Activated naive CD4-positive, alpha-beta T cell treated with anti-CD3 and anti-CD28 coated beads for 36 hours (primary cell): ENCODE measurements at places on chromosomes 16 and 17. TPM values are rescaled to one million over a fixed set of nuclear protein-coding genes. Genes with fewer than 3 reads are reported as not detected.

DNA sequence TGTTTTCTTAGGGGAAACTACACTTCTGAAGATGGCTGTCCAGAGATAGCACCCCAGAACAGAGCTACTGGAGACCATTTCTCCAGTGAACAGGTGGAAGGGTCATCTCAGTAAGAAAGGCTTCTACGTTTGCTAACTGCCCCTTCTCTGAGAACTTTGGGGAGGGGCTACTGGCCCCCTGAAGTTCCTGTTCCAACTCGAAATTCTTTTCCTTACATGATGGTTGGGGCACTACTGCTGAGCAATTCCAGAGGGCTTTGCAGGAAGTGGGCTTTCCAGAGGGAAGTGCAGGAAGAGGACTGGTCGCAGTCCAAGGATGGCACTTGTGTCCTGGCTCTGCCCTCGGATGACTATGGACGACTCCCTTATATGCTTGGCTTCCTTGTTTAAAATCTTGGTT is 31.2 kb downstream of the TOM1L2 start:
- no peak for DNase-seq
- H3K36me3 ChIP-seq: no peaks in the 10 kb centered on the region
- H3K27ac ChIP-seq: no peak overlapping the region
- no peak overlapping the region for H3K4me3 ChIP-seq

Gene EPN3
- not detected for total RNA-seq

GRCh38 chr17:55601874-55602364 is 90.7 kb upstream of the SMIM36 start:
- no peak overlapping the region for H3K27ac ChIP-seq
- no peaks in the 10 kb centered on the region for H3K36me3 ChIP-seq
- peak; percentile 54 for DNase-seq
- no peak overlapping the region for H3K4me3 ChIP-seq

Gene TBC1D3D
- total RNA-seq: 0.26 TPM

GRCh38 chr17:16215002-16215272 is 397 bp downstream of the NCOR1 start:
- peak; percentile 35 for DNase-seq
- peaks cover 44% of the 10 kb centered on the region for H3K4me1 ChIP-seq
- H3K27me3 ChIP-seq: no peaks in the 10 kb centered on the region
- H3K27ac ChIP-seq: peak overlapping the region; percentile 86
- H3K36me3 ChIP-seq: peaks cover 2% of the 10 kb centered on the region

GRCh38 chr17:59399914-59400313 is 68.5 kb downstream of the YPEL2 start:
- H3K4me1 ChIP-seq: no peaks in the 10 kb centered on the region
- H3K27ac ChIP-seq: no peak overlapping the region
- no peak for DNase-seq
- H3K4me3 ChIP-seq: no peak overlapping the region
- H3K36me3 ChIP-seq: peaks cover 5% of the 10 kb centered on the region

Gene MYH8
- not detected for total RNA-seq

DNA sequence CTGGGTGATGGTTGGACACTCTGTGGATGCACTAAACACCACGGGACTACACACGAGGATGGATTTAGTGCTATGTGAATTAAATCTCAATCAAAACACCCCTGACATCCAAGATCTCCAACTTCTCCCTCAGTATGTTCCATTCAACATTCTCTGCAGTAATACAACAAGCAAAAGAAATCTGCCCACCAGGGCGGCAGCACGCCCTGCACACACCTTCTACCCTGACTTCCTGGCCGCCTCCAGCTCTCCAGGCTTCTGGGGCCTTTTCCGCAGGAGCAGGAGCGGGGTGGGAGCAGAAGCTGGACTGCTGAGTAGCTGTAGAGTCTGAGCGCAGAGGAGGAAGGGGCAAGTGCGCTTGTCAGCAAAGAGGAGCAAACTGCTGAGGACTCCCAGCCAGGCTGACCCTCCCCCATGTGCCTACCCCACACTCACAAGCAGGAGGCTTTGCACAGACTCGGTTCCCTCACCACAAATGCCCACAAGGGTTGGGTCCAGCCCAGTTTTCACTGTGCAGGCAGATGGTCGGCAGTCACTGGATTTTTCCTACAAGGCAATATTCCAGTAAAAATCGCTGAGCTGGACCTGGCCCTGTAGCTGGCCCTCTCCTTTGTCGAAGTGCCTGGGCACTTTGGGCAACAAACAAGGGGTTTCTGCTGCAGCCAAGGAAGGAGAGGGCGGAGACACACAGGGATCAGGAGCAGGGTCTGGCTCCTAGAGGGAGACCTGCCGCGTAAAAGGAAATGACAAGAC is 22.8 kb downstream of the ZDHHC7 start:
- no peaks in the 10 kb centered on the region for H3K27me3 ChIP-seq
- peaks cover 12% of the 10 kb centered on the region for H3K4me1 ChIP-seq
- no peak for DNase-seq

Gene LRRC37A
- total RNA-seq: 3.5 TPM

Gene HOXB4
- total RNA-seq: 2.3 TPM

GRCh38 chr17:36214918-36215317 is 4.1 kb downstream of the CCL4L2 start:
- no peak overlapping the region for H3K4me3 ChIP-seq
- H3K27me3 ChIP-seq: peaks cover 23% of the 10 kb centered on the region
- DNase-seq: no peak
- H3K4me1 ChIP-seq: no peaks in the 10 kb centered on the region
- H3K27ac ChIP-seq: no peak overlapping the region

GRCh38 chr17:57943645-57944044 is 11.6 kb downstream of the CUEDC1 start:
- DNase-seq: no peak
- peaks cover 3% of the 10 kb centered on the region for H3K27me3 ChIP-seq
- peaks cover 31% of the 10 kb centered on the region for H3K4me1 ChIP-seq
- H3K27ac ChIP-seq: no peak overlapping the region
- H3K36me3 ChIP-seq: no peaks in the 10 kb centered on the region

- H3K27ac ChIP-seq: no peak overlapping the region
- H3K4me1 ChIP-seq: peaks cover 5% of the 10 kb centered on the region
- no peak for DNase-seq
- H3K4me3 ChIP-seq: no peak overlapping the region
- H3K36me3 ChIP-seq: peaks cover 30% of the 10 kb centered on the region
Measured at GRCh38 chr16:14668556-14669223, 25.4 kb downstream of the PLA2G10 start.

- no peak overlapping the region for H3K27ac ChIP-seq
- H3K27me3 ChIP-seq: no peaks in the 10 kb centered on the region
- H3K4me3 ChIP-seq: no peak overlapping the region
Measured at GRCh38 chr16:66810391-66810790, 9.0 kb upstream of the TERB1 start.

- no peak for DNase-seq
- H3K36me3 ChIP-seq: no peaks in the 10 kb centered on the region
- no peak overlapping the region for H3K27ac ChIP-seq
- peaks cover 46% of the 10 kb centered on the region for H3K27me3 ChIP-seq
- peak overlapping the region; percentile 79 for H3K4me3 ChIP-seq
- peaks cover 17% of the 10 kb centered on the region for H3K4me1 ChIP-seq
Measured at GRCh38 chr16:73056921-73057290, 9.0 kb upstream of the ZFHX3 start.

DNA sequence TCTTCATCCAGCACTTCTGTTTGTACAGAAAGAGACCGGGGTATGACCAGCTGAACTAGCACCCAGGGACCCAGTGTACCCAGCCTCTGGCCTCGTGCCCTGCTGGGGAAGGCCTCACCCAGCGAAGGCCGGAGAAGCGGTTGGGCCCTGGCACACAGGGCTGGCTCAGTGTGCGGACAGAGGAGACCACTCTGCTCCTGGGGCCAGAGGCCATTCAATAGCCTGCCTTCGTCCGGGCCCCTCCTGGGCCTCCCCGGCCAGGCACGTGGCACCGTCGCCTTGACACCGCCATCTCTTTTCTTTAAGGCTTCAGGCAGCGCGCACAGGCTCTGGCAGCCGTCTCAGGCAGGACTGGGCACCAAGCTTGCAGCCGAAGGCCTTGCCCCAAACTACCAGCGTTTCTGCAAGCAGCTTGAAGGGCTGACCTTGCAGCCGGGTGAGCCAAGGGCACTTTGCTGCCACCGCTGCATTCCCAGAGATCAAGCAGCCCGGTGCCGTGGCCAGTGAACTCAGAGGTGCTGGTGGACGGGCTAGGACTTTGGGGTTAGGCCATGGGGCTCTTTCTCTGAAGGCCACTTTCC is 8.0 kb downstream of the TAX1BP3 start:
- no peaks in the 10 kb centered on the region for H3K27me3 ChIP-seq
- H3K4me3 ChIP-seq: no peak overlapping the region

DNA sequence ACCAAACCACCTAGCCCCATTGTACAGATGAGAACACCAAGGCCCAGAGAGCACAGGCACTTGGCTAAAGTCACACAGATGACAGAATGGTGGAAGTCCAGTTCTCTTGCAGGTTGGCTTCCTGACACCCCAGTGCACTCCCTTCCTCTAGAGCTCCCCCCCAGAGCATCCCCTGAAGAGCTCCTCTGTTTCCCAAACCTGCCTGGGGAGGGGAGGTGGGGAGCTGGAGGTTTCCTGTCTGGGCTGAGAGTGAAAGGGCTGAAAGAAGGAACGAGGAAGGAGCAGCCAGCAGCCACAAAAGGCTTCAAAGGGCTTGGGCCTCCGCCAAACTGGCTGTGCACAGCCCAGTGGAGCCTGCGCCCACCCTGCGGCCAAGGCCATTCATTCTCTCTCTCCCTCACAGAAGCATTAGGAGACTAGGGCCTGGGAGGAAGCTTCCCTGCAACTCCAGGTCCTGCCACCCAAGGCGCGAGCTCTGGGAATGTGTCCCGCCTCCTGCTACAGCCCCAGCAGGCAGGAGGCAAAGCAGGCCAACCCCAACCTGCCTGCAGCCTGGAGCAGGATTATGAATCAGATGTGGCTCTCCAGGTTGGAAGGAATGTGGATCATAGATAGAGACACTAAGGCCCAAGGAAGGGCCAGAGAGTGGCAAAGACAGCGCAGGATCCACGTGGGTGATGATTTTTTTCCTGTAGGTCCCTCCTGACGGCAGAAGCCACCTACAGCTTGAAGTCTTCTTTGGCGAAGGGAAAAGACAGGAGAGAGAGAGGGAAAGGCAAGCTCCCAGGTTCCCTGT is 913 bp downstream of the SLC13A5 start:
- peaks cover 16% of the 10 kb centered on the region for H3K4me1 ChIP-seq
- DNase-seq: no peak
- H3K36me3 ChIP-seq: no peaks in the 10 kb centered on the region
- H3K27me3 ChIP-seq: peaks cover 49% of the 10 kb centered on the region

Gene TOP2A
- 416 TPM for total RNA-seq

- H3K36me3 ChIP-seq: no peaks in the 10 kb centered on the region
- no peaks in the 10 kb centered on the region for H3K27me3 ChIP-seq
- H3K27ac ChIP-seq: no peak overlapping the region
- peaks cover 23% of the 10 kb centered on the region for H3K4me1 ChIP-seq
- DNase-seq: no peak
Measured at GRCh38 chr17:4488989-4489595, 9.6 kb upstream of the SPNS2 start.

- DNase-seq: no peak
- H3K36me3 ChIP-seq: no peaks in the 10 kb centered on the region
- H3K27me3 ChIP-seq: no peaks in the 10 kb centered on the region
- H3K4me3 ChIP-seq: no peak overlapping the region
Measured at GRCh38 chr17:75096082-75096625, 8.4 kb downstream of the SLC16A5 start.

DNA sequence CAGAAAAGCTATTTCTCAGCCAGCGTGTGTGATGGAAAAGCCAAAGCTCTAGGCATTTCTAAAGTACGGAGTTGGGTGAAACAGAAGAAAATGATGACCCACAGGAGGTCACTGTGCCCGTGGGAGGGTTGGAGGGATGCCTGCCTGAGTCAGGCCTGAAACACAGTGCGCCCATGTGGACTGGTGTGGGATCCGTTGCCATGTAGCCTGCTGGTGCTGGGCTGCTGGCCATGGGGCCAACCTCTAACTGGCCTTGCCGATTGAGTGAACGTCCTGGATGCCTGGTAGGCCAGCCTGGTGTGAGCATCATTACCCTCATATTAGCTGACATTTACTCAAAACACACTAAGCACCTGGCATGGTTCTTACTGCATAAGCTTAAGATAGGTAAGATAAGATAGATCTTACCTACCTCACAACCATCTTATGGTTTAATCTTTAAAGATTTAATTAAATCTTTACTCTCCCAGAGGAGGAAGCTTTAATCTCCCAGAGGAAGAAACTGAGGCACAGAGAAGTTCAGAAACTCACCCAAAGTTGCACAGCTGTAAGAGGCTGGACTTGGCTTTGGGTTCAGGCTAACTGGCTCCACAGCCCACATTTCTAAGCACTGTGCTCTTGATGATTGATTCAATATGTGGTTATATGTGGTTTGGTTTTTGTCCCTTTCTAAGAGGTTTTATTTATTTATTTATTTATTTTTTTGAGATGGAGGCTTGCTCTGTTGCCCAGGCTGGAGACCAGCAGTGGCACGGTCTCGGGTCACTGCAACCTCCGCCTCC is 15.7 kb downstream of the MGAT5B start:
- no peaks in the 10 kb centered on the region for H3K27me3 ChIP-seq
- no peak overlapping the region for H3K4me3 ChIP-seq
- DNase-seq: no peak
- no peak overlapping the region for H3K27ac ChIP-seq

- DNase-seq: no peak
- no peaks in the 10 kb centered on the region for H3K36me3 ChIP-seq
- peaks cover 3% of the 10 kb centered on the region for H3K4me1 ChIP-seq
- peaks cover 14% of the 10 kb centered on the region for H3K27me3 ChIP-seq
- H3K4me3 ChIP-seq: no peak overlapping the region
- H3K27ac ChIP-seq: no peak overlapping the region
Measured at GRCh38 chr16:86524029-86524428, 13.7 kb downstream of the FOXF1 start.

Gene GRAP
- 9.1 TPM for total RNA-seq

Gene MRPL28
- total RNA-seq: 74.0 TPM

Gene KRTAP4-6
- total RNA-seq: not detected

GRCh38 chr17:40310882-40311391 is 2.0 kb downstream of the RARA start:
- H3K27me3 ChIP-seq: no peaks in the 10 kb centered on the region
- peaks cover 31% of the 10 kb centered on the region for H3K4me1 ChIP-seq
- no peak overlapping the region for H3K4me3 ChIP-seq
- H3K27ac ChIP-seq: no peak overlapping the region
- no peaks in the 10 kb centered on the region for H3K36me3 ChIP-seq

DNA sequence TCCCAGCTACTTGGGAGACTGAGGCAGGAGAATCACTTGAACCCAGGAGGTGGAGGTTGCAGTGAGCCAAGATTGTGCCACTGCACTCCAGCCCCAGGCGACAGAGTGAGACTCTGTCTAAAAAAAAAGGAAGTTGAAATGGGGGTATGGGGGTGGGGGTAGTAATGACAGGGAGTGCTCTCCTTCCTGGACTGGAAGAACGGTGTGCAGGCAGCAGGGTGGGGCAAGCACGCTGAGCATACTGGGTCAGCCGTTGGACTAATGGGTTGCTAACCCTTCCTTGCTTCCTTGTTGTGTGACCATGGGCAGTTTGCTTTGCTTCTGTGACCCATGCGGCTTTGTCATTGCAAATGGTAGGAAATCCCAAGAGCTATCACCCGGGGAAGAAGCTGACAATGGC is 16.5 kb downstream of the KATNIP start:
- H3K4me1 ChIP-seq: no peaks in the 10 kb centered on the region
- no peaks in the 10 kb centered on the region for H3K27me3 ChIP-seq
- DNase-seq: no peak
- H3K36me3 ChIP-seq: peaks cover 1% of the 10 kb centered on the region
- no peak overlapping the region for H3K27ac ChIP-seq

GRCh38 chr16:57567691-57568090 is 25.2 kb downstream of the ADGRG5 start:
- H3K36me3 ChIP-seq: no peaks in the 10 kb centered on the region
- no peaks in the 10 kb centered on the region for H3K4me1 ChIP-seq
- no peak for DNase-seq
